AG04450 (cell line): ENCODE measurements at places on chromosomes 6 and 20. TPM values are rescaled to one million over a fixed set of nuclear protein-coding genes. Genes with fewer than 3 reads are reported as not detected.

- no peak for DNase-seq
These were observed 175.1 kb upstream of the IMPG1 start for GRCh38 chr6:76247527-76247926.

GRCh38 chr6:137046871-137047412 is 2.2 kb upstream of the IL20RA start:
- no peak for DNase-seq

- DNase-seq = no peak
These were observed 75.0 kb downstream of the SYCP2L start for GRCh38 chr6:10961837-10962236.

- DNase-seq = peak; percentile 23
These were observed 1.9 kb upstream of the ELOVL4 start for GRCh38 chr6:79949233-79949632.

GRCh38 chr6:89260832-89261231 is 43.7 kb upstream of the GABRR1 start:
- DNase-seq = no peak

DNA sequence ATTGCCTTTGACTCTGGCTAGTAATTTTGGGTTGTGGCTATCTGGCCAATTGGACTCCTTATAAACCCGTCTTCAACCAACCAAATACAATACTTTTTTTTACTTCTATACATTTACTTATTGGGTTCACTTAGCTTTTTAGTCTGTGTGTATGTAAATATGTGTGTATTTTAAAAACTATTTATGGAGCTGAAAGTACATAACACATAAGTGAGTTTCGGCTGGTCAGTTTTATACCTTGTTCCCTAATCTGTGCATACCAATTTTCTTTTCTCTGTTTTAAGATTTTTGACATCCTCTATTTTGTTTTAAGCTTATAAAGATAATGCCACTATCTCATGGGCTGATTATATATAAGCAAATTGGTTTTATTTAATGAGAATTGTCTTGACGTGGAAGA is 129.5 kb downstream of the LRRC1 start:
- no peak for DNase-seq

DNA sequence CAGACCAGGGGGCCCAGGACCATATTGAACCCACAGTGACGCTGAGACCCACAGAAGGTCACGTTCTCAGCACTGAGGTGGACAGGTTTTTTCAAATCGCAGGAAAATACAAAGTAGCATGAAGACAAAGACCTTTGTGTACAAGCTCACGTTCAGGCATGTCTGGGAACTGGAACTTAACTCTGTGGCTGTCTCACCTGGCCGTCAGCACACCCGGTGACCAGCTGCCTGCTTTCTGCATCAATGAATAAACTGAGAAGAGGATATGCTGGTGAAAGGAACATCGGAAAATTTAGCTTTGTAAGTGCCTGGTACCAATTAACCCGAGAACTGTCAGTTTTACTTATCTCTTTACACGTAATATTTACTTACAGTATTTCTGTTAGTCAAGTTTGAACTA is 36.5 kb downstream of the WDR27 start:
- DNase-seq = no peak

SMIM28 gene
- not detected in 2 replicates for polyA plus RNA-seq

TTLL9 gene
- polyA plus RNA-seq = not detected in 2 replicates

NOL4L gene
- 6.7 and 8.3 TPM in 2 replicates for polyA plus RNA-seq
